Myometrial cell (primary cell): ENCODE measurements at places on chromosomes 12 and 14. TPM values are rescaled to one million over a fixed set of nuclear protein-coding genes. Genes with fewer than 3 reads are reported as not detected.

The TMPRSS12 gene
- total RNA-seq = not detected in 2 replicates

The IGFBP6 gene
- total RNA-seq = 1,168 and 1,628 TPM in 2 replicates

The OTUB2 gene
- 1.6 and 4.0 TPM in 2 replicates for total RNA-seq

The MFAP5 gene
- 3.2 TPM in 2 replicates for total RNA-seq

The GPN3 gene
- 20.5 and 23.2 TPM in 2 replicates for total RNA-seq
